Hematopoietic multipotent progenitor cell (in vitro differentiated cells): ENCODE measurements at places on chromosomes 13 and 19.
A peak's percentile ranks its signal among the peaks of the same experiment; 100 is the strongest.

DNA sequence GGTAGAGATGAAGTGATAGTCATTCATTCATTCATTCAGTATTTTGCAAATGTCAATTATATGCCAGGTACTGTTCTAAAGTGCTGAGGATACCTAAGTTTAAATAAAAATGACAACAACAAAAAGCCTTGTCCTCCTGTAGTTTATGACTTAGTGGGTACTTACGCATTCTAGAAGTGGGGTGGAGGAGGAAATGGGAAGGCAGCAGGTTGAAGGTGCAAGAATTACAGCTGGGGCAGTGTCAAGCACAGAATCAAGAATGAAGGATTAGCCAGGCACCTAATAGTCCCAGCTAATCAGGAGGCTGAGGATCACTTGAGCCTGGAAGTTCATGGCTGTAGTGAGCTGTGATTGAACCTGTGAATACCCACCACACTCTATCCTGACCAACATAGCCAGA is 90.7 kb upstream of the STARD13 start:
- no peak for DNase-seq

DNA sequence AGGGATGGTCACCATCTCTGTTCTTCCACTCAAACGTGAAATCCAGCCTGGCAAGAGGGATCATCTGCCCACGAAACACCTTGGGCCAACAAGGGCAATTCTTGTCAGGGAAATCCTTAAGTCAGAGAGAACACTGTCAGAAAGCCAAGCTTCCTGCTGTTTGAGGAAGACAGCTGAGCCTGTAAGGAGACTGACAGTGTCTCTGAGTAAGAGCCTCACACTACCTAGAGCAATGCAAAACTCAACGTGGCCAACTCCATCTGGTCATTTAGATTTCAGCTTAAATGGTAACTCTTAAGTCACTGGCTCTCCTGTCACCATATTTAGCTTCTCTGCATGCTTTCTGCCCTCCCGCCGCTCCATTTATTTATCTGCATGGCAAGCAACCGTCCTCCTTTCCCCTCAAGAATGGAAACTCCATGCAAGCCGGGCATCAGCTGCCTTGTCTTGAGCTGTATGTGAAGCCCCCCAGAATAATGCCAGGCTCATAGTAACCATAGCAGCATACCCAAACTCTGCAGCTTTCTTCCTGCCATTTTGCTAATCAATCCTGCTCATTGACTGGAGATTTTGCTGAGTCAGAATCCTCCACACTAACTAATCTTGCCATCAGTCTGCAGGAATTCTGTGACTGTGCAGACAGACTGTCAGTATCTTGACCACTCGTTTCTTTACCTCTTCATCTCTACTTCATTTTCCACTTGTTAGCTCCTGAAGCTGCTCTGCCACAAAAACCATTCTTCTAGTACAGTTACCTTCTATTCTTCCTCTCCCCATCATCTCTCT is 159.8 kb downstream of the IRS2 start:
- no peak for DNase-seq

- no peak for DNase-seq
Observed at GRCh38 chr13:110536006-110536693, 25.4 kb downstream of the RAB20 start.

DNA sequence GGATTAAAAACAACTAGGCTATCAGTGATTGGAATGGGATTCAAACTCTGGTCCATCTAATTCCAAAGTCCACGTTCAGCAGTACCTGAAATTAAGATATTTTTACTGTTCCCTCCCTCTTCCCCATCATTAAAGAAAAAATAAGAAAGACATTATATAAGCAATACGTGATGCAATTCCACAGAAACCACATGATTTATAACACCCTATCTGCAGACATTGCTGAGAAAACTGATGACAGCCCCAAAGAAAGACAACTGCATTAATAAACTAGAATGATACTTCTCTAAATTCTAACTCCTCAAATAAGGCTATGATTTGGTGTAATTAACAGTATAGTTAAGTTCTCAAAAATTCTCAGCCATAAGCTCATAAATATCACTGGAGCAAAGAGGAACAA is 19.1 kb downstream of the LNX2 start:
- no peak for DNase-seq

DNA sequence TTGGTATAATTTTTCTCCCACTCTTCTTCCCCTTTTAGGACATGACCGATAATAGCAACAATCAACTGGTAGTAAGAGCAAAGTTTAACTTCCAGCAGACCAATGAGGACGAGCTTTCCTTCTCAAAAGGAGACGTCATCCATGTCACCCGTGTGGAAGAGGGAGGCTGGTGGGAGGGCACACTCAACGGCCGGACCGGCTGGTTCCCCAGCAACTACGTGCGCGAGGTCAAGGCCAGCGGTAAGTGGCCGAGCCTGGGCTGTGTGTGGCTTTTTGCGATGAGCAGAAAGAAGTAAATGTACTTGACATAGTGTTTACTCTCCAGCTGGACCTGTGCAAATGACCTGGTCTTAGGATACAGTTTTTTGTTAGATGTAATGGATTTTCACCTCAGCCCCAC is 102.5 kb downstream of the ARHGEF7 start:
- DNase-seq: no peak

DNA sequence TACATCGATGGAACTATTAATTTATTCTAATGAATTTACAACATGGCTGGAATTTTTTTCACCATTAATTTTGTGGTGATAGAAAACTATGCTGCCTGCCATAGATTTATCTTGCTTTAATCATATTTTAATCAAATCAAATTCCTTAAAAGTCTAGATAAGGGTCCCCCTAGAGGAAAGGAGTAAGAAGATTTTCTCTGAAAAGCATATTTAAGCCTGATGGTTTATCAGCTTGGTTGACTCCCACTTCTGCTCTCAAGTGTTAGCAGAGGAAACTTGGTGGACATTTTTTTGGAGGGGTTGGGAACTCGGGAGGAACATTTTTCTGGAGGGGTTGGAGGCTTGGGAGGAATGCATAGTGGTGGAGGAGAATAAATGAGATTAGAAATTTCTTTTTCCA is 253.3 kb downstream of the KCNRG start:
- no peak for DNase-seq

GRCh38 chr13:77001963-77002587 is 10.2 kb downstream of the CLN5 start:
- no peak for DNase-seq

DNA sequence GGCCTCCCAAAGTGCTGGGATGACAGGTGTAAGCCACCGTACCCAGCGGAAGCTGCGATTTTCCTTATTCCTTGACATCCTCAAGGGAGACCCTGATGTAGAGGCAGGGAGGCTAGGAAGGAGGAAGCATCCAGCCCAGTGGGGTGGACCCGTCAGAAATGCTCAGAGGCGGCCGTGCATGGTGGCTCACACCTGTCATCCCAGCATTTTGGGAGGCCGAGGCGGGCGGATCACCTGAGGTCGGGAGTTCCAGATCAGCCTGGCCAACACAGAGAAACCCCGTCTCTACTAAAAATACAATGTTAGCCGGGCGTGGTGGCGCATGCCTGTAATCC is 11.6 kb downstream of the GZMM start:
- DNase-seq: no peak

DNA sequence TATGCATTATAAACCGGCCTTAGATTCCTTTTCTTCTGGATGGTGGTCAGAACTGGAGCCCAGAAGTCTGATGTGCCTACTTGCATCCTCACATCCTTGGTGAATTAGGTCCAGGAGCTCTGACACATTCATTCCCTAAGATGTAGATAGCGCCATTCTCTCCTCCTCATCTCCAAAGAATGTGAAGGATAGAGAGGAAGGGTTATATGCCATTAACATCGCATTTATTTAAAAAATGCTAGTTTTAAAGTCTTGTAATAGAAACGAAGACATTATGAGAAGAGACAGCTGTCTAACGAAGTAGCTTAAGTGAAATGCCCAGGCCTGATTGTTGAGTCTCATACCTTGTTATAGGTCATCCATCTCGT is 9.7 kb downstream of the MBNL2 start:
- DNase-seq: no peak

GRCh38 chr13:71461892-71462291 is 405.1 kb downstream of the DACH1 start:
- no peak for DNase-seq

DNA sequence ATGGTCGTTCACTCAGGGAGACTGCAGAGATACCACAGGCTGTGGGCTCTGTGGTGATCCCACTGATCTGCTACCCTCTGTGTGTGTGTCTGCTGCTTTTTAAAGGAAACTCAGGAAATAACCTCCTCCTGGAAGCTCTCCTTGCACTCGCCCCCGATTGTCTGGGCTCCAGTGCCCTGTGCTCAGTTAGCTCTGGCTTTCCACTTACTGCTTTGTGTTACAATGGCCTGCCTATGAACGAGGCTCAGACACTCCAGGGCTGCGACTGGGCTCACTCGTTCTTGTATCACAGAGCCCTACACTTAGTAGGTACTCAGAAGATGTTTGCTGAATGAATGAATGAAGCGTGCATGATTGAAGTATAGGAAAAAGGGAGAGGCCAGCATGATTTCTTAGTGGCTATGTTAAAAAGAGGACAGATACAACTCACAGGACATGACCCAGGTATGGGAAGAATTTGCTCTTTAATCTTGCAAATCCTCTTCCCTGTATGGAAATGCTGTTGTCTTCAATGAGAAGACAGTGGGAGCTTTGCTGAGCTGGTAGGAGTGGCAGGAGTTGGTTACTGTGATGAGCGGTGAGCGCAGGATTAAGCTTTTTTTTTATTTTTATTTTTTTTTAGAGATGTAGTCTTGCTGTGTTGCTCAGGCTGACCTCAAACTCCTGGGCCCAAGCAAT is 26.4 kb downstream of the B3GLCT start:
- no peak for DNase-seq

- peak; percentile 38 for DNase-seq
Observed at GRCh38 chr13:27339299-27339698, 68.7 kb downstream of the RASL11A start.

- no peak for DNase-seq
Observed at GRCh38 chr19:36819130-36819630, 19.0 kb downstream of the ZNF790 start.

GRCh38 chr13:86579662-86580061 is 780.4 kb upstream of the SLITRK6 start:
- no peak for DNase-seq

DNA sequence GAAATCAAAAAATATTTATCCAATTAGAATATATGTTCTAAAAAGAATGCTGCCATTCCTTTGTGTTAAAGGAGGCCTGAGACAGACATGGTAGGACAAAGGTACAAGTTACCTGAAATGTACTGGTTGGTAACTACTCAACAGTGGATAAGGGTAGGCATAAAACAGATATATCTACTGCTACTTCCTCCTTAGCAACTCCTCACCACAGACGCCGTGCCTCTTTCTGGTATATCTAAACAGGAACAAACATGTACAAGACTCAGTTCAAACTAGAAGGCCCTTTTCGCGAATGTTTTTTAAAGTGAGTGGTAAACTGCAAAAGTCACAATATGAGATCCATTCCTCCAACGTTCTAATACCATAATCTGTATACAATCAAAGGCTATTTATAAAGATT is 86.9 kb downstream of the TBC1D4 start:
- DNase-seq: peak; percentile 57

- no peak for DNase-seq
Observed at GRCh38 chr13:30847650-30848307, 58.3 kb upstream of the MEDAG start.

DNA sequence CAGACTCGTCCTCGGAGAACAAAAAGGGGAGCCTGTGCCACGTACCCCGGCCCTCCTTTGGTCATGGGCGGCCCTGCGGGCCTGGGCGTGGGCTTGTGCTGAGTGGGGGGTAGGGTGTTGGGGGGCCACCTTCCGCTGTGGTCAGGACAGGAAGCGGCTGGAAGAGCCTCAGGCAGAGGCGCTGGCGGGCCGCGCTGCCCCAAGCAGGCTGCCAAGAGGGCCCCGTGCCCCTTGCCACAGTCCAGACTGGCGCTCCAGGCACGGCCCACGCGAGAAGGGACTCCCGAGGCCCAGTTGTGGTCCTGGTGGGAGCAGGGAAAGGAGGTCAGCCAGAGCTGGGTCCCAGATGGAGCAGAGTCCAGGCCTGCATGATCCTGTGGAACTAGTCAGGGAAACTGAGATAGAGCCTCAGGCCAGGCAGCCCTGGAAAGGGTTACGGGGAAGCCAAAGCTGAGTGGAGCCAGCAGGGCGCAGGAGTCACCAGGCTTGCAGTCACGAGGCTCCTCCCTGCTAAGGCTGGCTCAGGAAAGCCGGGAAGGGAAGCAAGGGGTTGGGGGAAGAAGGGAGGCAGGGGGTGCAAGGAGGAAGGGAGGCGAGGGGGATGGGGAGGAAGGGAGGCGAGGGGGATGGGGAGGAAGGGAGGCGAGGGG is 135.0 kb downstream of the CRYL1 start:
- no peak for DNase-seq

DNA sequence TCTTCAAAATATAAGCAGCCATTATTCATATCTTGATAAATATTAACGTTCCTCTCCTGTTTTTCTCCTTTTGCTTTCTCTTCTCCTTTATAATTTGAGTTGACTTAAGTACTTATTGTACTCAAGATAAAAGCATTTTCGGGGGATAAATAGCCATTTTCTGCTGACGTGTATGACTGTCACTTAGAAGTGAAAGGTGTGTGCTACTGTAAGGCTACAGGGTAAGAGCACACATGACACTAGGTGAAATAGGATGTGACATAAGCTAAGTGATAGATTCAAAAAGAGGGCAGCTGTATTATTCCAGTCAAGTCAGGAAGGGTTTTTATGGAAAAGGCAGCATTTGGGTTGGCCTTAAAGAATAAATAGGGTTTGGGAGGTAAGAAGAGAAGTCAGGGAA is 128.5 kb downstream of the GPC6 start:
- no peak for DNase-seq

DNA sequence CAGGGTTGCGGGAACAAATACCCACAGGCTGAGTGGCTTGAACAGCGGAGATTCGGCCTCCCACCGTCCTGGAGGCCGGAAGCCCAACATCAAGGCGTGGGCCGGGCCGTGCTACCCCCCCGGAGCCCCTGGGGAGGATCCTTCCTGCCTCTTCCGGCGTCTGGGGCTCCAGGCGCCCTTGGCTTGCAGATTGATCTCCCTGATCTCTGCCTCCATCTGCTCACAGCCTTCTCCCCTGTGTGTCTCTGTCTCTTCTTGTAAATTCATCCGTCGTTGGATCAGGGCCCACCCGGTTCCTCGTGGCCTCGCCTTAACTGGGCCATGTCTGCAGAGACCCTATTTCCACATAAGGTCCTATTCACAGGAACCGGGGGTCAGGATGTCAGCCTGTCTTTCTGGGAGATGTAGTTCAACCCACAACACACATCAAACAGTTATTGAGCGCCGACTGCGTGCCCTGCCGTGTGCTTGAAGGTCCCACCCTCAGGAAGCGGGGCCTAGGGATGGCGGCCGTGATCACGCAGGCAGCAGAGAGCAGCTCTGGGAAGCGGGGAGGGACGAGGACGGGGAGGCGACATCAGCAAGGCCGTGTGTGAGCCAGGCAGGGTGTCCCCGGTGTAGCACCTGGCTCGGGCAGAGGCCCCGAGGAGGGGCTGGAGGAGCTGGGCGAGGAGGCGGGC is 21.3 kb downstream of the HCN2 start:
- DNase-seq: no peak
